ENCODE measurements at places on chromosomes 12 and 14. TPM values are rescaled to one million over a fixed set of nuclear protein-coding genes. Genes with fewer than 3 reads are reported as not detected.

- no peak overlapping the region for H3K27ac ChIP-seq
- H3K27me3 ChIP-seq = no peaks in the 10 kb centered on the region
- no peak overlapping the region for H3K4me3 ChIP-seq
- no peaks in the 10 kb centered on the region for H3K36me3 ChIP-seq
- H3K4me1 ChIP-seq = no peaks in the 10 kb centered on the region
- DNase-seq = no peak
Measured at GRCh38 chr14:43894534-43894933, 612.5 kb downstream of the FSCB start.

Gene KERA
- total RNA-seq = not detected

- H3K4me1 ChIP-seq = peaks cover 4% of the 10 kb centered on the region
- H3K36me3 ChIP-seq = no peaks in the 10 kb centered on the region
- H3K4me3 ChIP-seq = no peak overlapping the region
- no peak for DNase-seq
- no peak overlapping the region for H3K27ac ChIP-seq
Measured at GRCh38 chr14:77378701-77379100, 1.5 kb downstream of the SAMD15 start.

GRCh38 chr12:19150273-19150900 lies 20.9 kb downstream of the PLEKHA5 start:
- H3K36me3 ChIP-seq = no peaks in the 10 kb centered on the region
- peaks cover 5% of the 10 kb centered on the region for H3K4me1 ChIP-seq
- peaks cover 3% of the 10 kb centered on the region for H3K27me3 ChIP-seq

DNA sequence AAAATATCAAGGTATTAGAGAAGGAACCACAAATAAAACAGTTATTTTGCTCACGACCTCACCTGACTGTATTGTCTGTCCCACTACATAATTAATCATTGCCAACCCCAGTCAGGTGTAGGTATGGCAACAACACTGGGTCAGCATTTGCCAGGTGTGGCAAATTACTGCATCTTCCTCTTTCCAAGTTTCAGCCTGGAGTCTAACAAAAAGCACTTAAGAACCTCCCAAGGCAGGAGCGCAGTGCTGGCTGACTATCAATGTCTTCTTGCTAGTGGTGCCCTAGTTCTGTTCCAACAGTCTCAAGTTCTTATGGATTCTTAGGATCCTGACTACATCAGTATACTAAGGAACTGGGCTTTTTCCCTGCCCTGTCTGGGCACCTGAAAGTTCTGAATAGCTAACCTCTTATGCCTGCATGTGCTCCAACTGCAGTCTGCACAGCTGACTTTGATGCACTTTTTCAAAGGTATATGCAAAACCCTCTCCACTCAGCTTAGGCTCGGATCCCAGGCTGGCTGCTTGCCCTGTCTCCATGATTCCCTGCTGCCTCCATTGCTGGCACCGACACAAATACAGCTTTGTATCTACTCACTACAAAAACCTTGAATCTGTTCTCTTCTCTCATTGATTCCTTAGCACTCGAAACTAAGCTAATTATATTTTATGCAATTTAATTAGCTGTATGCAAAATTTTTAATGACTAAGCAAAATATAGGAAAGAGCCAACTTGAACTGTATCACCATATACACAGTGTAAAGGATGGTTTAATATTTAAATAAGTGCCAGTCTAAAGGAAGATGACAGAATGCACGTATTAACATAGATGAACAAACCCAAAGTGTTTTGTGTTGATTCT lies 113.3 kb downstream of the PRKD1 start:
- H3K27me3 ChIP-seq = no peaks in the 10 kb centered on the region
- DNase-seq = no peak
- H3K27ac ChIP-seq = no peak overlapping the region
- H3K4me3 ChIP-seq = no peak overlapping the region
- no peaks in the 10 kb centered on the region for H3K36me3 ChIP-seq

DNA sequence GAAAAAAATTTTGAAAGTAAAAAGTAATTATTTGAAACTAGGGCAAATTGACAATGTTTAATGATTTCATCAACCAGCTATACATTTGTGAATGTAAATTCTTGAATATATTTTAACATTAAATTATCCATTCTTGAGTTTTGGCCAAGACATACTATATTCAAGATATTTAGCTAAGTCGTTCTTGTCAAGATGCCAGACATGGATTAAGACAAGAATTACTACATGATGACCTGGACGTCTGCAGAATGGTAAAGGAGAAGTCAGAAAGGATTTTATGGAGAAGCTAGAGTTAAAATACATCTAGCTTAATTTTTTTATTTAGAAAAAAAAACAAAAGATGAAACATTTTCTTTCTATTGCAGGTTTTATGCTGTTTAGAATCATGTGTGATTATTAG lies 255.8 kb downstream of the TMTC2 start:
- H3K27ac ChIP-seq = no peak overlapping the region
- no peaks in the 10 kb centered on the region for H3K36me3 ChIP-seq
- H3K4me1 ChIP-seq = peaks cover 9% of the 10 kb centered on the region
- DNase-seq = no peak

DNA sequence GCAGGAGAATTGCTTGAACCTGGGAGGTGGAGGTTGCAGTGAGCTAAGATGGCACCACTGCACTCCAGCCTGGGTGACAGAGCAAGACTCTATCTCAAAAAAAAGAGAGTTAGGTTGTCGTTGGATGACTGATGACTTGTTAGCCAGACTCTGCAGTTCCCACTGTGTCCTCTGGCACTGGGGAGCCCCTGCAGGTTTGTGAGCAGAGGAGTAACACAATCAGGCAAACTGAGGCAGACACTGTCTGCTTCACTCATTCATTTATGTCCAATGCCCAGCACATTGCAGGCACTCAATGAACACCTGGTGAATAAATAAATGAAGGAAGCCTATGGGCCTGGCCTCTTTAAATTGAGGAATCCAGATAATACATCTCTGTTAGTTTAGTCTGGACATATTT lies 41.2 kb upstream of the BCL11B start:
- no peak overlapping the region for H3K27ac ChIP-seq
- no peaks in the 10 kb centered on the region for H3K4me1 ChIP-seq
- H3K36me3 ChIP-seq = peaks cover 9% of the 10 kb centered on the region
- no peak overlapping the region for H3K4me3 ChIP-seq

Gene SCNN1A
- 0.74 TPM for total RNA-seq
